ENCODE measurements at places on chromosomes 3 and 15.

DNA sequence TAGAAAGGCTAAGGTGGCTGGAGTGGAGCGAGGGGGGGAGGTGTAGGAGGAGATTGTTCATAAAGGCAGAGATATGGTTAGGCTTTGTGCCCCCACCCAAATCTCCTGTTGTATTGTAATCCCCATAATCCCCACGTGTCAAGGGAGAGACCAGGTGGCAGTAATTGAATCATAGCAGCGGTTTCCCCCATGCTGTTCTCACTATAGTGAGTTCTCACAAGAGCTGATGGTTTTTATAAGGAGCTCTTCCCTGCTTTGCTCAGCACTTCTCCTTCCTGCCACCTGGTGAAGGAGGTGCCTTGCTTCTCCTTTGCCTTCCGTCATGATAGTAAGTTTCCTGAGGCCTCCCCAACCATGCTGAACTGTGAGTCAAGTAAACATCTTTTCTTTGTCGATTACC, 64.7 kb upstream of the CFAP161 start:
- DNase-seq = no peak

DNA sequence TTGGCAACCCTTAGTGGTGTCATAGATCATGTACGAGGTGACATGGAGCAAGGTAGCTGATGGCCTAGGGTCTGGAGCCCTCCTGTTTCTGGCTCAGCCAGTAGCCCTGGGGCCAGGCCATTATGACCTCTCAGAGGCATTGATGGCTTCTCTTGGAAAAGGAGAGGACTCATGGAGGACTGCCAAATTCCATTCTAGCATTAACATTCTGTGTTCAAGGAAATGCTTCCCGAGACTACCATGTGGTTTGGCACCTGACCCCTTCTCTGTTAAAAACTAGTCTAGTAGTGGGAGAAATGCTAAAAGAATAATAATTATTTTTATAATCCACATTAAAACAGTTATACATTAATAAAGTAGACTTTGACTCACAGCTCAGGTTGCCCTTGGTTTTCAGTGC, 40.2 kb upstream of the ADAMTSL3 start:
- no peak for DNase-seq

DNA sequence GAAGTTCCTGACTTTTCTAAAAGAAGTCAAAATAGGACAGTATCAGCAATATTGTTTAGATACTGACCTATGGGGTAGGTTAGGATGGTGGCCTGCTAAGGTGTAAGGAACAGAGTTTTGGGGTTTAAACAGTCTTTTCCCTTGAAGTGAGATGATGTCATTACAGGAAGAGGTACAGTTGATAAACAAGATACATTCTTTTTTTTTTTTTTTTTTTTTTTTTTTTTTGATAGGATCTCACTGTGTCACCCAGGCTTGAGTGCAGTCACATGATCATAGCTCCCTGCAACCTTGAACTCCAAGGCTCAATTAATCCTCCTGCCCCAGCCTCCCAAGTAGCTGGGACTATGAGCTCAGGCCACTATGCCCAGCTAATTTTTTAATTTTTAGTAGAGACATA, 33.3 kb downstream of the SLC25A36 start:
- DNase-seq = no peak

DNA sequence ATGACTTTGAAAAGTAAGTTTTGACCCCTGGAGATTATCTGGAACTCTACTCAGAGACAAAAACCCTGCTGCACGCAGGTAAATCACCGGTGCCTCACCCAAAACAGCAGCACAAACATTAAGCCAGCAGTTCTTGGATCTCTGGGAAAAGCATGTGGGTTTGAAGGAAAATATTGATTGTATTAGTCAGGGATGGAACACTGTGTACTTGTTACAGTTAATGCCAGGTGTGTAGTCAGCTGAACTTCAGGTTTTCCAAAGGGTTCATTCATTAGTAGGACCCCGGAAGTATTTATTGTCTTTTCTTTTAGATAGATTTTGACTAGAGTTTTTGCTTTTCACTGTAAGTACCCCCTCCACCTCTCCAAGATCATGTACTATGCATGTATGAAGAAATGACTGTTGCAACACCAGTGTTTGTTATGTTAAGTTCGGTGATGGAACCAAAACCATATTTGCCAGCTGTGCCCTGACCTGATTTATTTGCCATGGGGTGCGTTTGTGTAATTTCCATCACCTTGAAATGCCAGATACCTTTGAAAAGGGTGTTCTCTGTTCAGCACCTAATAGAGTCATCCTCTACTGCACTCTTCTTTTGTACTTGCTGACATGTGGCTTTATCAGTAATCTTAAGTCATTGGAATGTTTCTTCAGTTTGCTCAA, 14.5 kb downstream of the ARHGEF26 start:
- DNase-seq = no peak

DNA sequence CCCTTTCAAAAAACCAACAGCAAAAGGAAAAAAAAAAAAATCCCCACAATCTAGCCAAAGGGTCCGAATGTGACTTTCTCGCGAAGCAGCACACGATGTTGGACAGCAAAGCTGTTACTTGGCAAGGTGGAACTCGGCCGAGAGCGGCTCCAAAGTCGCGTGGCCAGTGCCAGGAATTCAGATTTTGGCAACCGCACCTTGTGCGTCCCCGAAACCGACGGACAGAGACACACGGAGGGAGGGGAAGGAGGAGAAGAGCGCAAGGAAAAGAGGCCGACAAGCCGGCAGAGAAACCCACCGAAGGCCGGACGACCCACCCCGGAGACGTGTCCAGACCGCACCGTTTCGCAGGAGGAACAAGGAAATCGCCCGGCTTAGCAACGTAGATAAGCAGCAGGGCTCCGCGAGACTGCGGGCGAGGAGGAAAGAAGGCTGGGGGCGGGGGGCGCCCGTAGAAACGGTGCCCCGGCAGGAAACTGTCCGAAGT, 517.3 kb downstream of the MECOM start:
- no peak for DNase-seq

DNA sequence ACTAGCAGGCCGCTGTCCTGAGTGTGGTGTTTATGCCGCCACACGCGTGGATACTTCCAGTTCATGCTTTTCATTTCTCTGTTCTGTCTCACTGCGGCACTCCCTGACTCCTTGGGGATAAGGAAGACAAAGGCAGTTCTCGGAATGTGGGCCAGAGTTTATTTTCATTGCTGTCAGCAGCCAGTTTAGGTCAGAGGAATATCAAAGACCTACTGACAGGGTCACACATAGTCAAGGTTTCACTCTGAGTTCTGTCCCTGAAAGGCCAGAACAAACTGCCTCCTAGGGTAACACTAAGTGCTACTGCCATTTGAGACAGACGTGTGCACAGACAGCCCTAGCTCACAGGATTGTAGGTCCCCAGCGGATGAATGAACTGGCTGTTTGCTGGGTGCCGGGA, 27.3 kb upstream of the SPTBN5 start:
- DNase-seq = no peak

GRCh38 chr15:35078221-35078915, 6.7 kb downstream of the NANOGP8 start:
- DNase-seq = peak; percentile 4

- DNase-seq = no peak
Observed at GRCh38 chr3:117490716-117491115, 781.1 kb downstream of the TUSC7 start.

- DNase-seq = no peak
Observed at GRCh38 chr3:175279457-175279856, 420.3 kb downstream of the NAALADL2 start.

DNA sequence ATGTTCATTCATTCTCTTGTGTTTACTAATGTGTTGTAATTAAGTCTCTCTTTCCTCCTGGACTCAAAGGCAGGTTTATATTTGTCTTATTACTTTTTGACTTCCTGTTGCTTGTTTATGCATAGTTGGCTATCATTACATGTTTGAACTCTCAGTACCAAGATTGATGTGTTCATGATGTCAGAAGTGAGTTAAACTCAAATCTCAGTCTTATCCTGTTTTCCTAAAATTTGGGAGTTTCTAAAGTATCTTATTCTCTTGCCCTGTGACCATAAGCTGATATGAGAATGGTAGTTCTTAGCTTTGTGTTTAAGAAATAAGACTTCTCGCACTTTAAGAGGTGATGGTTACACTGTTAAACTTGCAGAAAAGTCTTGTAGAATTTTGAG, 5.2 kb downstream of the GLCE start:
- no peak for DNase-seq

DNA sequence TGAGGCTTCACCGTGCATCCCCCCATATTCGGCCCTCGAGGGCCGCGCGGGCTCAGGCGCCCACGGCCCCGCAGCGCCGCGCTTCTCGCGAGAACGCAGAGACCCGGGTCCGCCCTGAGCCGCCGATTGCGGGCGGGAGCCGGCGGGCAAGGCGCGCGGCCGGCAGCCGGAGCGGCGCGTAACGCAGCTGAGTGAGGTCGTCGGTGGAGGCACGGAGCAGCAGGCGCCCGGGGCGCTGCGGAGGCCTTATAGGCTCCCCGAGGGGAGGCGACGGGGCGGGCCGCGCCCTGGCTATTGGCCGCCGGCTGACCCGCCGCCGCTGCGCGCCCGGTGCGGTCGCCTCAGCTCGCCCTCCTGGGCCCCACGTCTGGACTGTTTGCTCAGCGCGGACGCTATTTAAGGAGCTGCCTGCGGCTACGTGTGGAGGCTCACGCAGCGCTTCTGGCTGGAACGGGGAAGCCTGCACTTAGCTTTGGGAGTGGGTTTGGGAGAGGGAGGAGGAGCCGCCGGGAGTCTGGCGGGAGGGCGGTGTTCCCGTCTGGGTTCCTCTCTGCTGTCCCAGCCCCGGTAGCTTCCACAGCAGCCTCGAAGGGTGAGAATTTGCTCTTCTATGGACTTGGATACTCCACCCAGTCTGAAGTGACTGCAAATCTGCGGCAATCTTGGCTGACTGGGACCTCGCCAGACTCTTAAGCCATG, at the start of gene PLOD2:
Gene PLOD2, minus strand, starts transcription at position 221 of the 699 bp plus-strand sequence. Its CDS starts 195 bp downstream, at position 26.
- no peak for DNase-seq

- DNase-seq = no peak
Observed at GRCh38 chr15:100208921-100209603, 132.7 kb downstream of the ADAMTS17 start.

DNA sequence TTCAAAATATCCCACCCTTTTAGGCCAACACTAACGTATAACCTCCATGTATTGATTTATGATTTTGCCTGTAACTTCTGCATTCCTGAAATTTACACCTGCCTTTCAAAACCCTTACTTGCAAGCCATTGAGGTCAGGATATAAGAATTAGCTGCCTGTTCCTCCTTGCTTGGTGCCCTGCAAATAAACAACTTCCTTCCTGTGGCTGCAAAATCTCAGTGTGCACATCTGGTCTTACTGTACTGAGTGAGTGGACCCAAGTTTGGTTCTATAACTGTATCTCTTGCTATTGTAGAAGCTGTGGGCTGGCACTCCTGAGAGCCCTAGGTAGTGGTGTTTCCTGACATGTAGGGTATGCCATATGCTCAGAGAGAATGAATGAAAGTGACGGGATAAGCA, 191.1 kb upstream of the RASGRP1 start:
- DNase-seq = no peak

DNA sequence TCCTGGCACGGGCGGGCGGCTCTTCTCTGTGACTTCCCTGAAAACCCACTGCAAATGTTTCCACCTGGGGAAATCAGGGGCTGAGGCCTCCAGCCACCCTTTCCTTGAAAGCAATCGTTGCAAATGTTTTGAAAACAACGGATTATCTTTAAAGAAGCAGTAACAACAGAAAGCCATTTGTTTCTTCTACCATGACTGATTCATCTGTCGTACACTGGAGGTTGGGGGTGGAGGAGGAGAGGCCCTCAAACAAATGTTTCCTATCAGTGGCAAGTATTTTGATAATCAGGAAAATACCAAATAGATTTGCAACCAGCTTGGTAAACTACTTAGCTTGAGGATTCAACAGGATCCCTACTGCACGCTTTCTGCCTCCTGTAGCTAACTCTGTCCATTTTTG, 114.9 kb downstream of the PDZRN3 start:
- DNase-seq = no peak

DNA sequence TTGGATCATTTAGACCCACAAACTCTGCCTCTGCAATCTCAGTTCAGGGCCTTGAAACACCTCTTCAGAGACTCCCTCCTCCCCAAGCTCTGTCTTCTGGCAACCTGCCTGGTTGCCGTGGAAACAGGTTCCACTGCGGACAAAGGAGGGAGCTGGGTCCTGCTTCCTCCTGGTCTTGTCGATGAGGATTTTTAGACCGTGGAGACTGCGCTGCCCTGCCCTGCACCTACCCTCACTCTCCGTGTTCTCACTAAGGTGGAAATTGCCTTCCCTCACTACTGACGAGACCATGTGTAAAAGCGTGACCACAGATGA, at the start of gene RTP1:
Gene RTP1, plus strand, starts transcription at position 152 of the 315 bp plus-strand sequence. Its CDS starts 30 bp downstream, at position 182.
- DNase-seq = no peak

DNA sequence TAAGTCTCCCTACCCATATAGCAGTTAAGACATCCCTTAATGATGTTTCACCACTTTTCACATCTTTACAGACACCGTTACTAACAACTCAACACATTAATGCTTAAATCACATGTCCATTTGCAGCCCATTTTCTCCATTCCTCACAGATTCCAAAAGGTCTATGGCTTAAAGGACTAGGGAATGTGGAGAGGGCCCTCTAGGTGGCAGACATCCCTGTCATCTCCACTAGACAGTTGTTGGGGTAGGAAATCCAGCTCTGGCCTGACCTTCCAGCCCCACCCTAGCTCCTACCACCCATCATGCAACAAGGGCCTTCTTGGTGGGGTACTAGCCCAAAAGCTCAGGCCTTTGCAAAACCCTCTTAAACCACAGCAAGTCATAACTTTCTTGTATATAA, 25.2 kb downstream of the CPEB1 start:
- DNase-seq = no peak
